CD4-positive, alpha-beta T cell treated with Interleukin-15 for 4 hours (primary cell): ENCODE measurements at places on chromosomes 2 and 18.

GRCh38 chr2:27988306-27988705 lies 97.8 kb downstream of the BABAM2 start:
- no peak for DNase-seq

- no peak for DNase-seq
These were observed 149.3 kb downstream of the CABLES1 start for GRCh38 chr18:23284629-23285028.

DNA sequence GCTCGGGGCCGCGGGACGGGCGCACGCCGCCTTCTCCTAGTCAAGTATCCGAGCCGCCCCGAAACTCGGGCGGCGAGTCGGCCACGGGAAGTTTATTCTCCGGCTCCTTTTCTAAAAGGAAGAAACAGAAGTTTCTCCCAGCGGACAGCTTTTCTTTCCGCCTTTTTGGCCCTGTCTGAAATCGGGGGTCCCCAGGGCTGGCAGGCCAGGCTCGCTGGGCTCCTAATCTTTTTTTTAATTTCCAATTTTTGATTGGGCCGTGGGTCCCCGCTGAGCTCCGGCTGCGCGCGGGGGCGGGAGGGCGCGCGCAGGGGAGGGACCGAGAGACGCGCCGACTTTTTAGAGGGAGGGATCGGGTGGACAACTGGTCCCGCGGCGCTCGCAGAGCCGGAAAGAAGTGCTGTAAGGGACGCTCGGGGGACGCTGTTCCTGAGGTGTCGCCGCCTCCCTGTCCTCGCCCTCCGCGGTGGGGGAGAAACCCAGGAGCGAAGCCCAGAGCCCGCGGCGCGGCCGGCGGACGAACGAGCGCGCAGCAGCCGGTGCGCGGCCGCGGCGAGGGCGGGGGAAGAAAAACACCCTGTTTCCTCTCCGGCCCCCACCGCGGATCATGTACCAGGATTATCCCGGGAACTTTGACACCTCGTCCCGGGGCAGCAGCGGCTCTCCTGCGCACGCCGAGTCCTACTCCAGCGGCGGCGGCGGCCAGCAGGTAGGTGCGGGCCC lies 617 bp downstream of the FOSL2 start:
- DNase-seq, result peak; percentile 36

GRCh38 chr2:241485172-241485911 lies 23.0 kb downstream of the STK25 start:
- no peak for DNase-seq

- no peak for DNase-seq
These were observed 199.2 kb downstream of the KCNS3 start for GRCh38 chr2:18077704-18078103.

DNA sequence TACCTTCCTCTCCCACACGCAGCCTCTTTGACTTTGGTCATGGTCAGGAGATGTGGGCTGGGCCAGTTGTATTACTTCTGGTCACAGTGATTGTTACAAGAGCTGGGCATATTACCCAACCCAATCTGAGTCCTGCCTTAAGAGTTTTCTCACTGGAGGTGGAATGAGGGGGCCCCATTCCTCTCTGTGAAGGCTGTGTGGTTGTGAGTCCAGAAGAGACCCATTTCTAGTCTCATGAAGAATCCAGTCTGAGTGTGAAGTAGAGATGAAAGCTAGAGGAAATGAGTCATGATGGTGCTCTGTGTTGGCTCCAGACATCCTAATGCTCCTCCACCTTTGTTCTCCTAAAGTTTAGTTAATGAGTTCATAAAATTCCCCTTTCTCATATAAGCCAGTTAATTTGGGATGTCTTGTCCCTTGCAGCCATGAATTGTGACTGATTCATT lies 50.8 kb upstream of the RASGRP3 start:
- DNase-seq, result no peak

GRCh38 chr18:23412351-23412964 lies 40.6 kb upstream of the RIOK3 start:
- DNase-seq, result no peak

DNA sequence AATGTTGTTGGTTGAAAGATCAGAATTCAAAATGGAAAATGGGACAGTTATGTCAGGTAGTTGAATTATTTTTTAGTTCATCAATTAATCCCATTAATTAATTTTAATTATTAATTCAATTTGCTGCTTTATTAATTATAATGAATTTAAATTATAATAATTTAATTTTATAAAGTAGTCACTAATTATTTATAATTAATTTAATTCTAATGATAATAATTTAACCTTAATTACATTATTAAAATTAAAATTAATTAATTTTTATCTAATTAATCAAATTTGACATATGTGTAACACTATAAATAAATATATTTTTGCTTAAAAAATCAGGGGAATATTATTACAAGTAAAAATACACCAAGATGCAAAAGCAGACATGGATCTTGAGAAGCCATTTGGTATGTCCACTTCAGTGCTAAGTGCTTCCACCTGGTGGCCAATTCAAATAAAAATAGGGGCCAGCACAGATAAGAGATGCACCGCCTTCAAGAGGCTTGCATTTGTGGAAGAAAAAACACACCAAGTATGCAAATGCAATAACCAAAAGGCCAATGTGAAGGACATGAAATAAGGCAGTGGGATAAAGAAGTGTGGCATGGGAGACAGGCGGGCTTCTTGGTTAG lies 73.2 kb downstream of the MBP start:
- DNase-seq, result no peak

DNA sequence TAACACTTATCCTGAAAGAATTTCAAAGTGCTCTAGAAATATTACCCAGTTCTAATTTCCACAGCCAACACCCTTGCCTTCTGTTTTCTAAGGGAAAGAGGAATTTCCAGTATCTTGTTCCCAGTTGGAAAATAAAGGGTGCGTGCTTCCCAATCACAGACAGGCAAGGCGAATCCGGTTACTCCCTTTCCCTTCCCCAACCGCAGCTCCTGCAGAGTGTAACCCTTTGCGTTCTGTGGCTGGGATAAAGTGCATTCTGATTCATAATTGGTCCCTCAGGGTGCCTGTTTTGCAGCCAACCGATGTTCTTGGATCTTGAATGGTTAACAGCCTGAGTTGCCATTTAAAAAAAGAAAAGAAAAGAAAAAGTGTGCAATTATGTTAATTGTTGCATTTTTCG lies 40.6 kb upstream of the PGAP1 start:
- DNase-seq, result no peak

DNA sequence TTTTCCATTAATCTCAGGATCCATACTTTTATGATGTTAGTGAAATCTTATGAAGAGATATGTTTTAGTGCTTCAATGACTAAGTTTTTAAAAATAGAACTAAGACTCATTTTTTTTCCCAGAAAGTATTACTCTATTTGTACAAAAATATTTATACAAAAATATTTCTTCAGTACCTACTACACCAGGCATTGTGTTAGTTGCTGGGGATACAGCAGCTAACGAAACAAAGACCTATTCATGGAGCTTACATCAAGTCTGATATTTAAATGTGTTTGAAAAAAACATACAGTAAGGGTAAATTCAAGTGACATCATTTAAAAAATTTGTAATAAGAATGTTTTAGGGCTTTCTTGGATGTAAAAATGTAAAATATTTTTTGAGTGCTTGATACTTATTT lies 11.6 kb downstream of the VAPA start:
- DNase-seq, result no peak

GRCh38 chr2:20666304-20667150 lies at the start of gene GDF7:
GDF7 (plus strand) TSS chr2:20667144; CDS start chr2:20667240, 96 bp downstream.
- DNase-seq, result no peak

DNA sequence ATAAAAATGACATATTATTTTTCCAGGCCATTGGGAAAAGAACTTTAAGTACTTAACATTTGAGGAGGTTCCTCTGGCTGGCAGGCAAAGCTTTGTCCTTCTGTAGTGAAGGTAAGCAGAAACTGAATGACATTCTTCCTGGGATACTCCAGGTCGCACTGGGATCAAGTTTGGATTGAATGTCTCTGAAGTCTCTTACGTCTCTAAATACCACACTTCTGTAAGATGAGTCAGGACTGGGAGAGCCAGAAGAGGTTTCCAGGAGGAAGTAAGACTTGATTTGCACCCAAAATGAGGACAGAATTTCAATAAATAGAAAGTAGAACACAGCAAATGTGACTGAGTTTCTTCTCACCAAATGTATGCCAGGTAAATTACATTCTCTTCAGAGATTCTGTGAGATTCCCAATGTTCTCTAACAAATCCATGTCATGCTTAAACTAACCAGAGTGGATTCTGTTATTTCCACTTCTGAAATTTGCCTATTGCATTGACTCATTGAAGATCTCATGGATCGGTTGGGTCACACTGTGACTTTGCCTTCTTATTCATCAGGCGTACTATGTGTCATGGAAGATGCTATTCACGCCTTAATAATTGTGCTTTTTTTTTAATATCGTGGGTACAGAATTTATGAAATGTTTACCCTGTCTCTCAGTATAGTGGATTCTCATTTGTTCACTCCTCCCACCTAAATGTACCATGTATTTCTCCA lies 25.5 kb upstream of the VIT start:
- no peak for DNase-seq

- no peak for DNase-seq
These were observed at the start of gene CHRNA1 for GRCh38 chr2:174764280-174765255. CHRNA1 (minus strand) TSS chr2:174764472; CDS start chr2:174764394, 78 bp downstream.

DNA sequence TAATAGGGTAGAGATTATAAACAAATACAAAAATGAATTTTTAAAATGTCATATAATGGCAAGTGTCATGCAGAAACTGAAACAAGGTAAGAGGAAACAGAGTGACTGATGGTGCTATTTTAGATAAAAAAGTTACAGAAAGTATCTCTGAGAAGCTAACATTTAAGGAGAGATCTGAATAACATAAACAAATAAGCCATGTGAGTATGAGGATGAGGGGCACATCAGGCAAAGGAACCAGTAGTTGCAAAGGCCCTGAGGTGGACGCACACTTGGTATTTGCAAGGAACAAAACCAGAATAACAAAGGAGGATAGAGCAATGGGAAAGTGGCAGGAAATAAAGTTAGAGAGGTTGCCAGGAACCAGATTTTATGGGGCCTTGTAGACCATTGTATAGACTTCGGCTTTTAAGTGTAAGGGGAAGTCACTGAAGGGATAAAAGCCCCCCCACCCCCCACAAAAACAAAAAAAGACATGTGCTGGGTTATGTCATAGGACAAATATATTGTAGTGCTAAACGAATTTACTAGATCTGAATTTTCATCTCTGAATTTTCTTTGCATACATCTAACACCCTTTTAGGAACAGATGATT lies 159.2 kb downstream of the DTNB start:
- no peak for DNase-seq

GRCh38 chr18:54163453-54163852 lies 61.0 kb downstream of the MBD2 start:
- DNase-seq, result no peak

DNA sequence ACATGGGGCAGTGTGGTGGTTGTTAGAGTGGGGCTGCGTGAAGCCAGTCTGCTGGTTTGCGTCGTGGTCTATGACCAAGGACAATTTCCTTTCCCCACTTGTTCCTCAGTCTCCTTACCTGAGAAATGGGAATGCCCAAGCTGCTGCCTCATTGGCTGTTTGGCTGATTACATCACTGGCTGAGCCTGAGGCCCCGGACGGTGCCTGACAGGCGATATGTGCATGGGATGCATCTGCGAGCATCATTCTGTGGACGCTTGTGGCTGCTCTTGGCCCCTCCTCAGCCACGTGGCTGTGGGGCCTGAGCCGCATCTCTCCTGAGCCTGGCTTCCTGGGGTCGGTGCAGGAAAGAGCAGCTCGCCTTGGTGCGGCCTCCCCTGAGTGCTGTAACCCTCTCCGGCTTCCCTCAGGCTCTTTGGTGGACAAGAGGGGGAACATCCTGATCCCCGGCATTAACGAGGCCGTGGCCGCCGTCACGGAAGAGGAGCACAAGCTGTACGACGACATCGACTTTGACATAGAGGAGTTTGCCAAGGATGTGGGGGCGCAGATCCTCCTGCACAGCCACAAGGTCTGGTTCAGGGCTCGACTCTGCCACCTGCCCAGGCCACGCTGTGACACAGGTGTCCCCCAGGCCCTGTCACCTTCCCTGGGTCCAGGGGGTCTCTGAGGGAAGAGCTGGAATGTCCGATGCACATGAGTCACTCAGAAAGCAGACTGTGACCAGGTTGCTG lies 17.2 kb downstream of the CNDP2 start:
- no peak for DNase-seq

DNA sequence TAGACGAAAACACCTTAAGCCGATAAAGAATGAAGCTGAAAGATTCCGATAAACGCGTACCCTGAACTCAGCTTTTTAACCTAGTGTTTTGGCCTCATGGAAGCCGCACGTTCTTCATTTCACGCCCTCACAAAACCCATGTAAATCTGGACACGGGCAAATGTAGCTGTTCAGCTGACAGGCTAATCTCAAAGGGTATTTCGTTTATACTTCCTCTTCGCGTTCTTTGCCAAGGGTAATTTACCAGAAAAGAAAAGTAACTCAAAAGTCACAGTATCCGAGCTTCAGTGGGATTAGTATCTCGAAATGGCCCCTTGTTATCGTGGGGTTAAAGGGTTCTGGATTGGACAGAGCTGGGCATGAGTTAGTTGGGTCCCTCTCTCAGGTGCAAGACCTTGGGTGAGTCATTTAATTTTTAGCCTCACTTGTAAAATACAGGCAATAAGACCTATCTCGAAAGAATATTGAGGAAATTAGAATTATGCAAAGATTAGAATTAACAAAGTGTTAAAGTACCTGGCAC lies 22.0 kb upstream of the STPG4 start:
- DNase-seq, result no peak
